Astrocyte (in vitro differentiated cells and primary cell): ENCODE measurements at places on chromosomes 3 and 15. TPM values are rescaled to one million over a fixed set of nuclear protein-coding genes. Genes with fewer than 3 reads are reported as not detected.

DNA sequence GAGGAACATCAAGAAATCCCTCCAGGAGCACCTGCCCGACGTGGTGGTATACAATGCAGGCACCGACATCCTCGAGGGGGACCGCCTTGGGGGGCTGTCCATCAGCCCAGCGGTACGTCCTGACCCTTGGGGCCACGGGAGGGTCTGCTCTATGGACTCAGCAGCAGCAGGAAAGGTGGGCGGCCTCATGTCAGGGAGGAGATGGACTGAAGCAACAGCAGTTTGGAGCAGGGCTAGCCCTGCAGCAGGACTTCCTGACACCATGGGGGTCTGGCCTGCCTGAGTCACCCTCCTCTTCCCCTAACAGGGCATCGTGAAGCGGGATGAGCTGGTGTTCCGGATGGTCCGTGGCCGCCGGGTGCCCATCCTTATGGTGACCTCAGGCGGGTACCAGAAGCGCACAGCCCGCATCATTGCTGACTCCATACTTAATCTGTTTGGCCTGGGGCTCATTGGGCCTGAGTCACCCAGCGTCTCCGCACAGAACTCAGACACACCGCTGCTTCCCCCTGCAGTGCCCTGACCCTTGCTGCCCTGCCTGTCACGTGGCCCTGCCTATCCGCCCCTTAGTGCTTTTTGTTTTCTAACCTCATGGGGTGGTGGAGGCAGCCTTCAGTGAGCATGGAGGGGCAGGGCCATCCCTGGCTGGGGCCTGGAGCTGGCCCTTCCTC is 24.2 kb downstream of the HDAC11 start:
- no peak for DNase-seq

Gene OR5K2
- total RNA-seq, result not detected in 2 replicates

Gene SMAD6
- 2.7 and 4.0 TPM in 2 replicates for total RNA-seq

Gene CLSTN2
- 80.9 and 85.0 TPM in 2 replicates for total RNA-seq

GRCh38 chr3:52333869-52334557 is 17.9 kb downstream of the DNAH1 start:
- no peak for DNase-seq

Gene NOX5
- 0.09 and 0.14 TPM in 2 replicates for total RNA-seq

Gene DLL4
- 0.09 and 0.29 TPM in 2 replicates for total RNA-seq

- no peak for DNase-seq
Observed at GRCh38 chr3:147218965-147219364, 187.4 kb downstream of the ZIC4 start.

DNA sequence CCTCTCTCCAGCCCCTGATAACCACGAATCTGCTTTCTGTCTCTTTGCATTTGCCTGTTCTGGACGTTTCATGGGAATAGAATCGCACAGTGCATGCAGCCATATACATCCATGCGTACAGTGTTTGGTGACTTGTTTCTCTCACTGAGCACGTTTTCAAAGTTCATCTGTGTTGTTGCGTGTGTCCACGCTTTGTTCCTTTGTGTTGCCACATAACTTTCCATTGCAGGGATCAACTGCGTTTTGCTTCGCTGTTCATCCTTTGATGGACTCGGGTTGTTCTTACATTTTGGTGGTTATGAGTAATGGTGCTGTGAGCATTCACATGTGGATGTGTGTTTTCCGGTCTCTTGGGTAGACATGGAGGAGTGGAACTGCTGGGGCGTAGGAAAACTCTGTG is 56.4 kb upstream of the TAMM41 start:
- no peak for DNase-seq

- DNase-seq, result no peak
Observed at GRCh38 chr3:85041001-85041400, 82.2 kb downstream of the CADM2 start.

DNA sequence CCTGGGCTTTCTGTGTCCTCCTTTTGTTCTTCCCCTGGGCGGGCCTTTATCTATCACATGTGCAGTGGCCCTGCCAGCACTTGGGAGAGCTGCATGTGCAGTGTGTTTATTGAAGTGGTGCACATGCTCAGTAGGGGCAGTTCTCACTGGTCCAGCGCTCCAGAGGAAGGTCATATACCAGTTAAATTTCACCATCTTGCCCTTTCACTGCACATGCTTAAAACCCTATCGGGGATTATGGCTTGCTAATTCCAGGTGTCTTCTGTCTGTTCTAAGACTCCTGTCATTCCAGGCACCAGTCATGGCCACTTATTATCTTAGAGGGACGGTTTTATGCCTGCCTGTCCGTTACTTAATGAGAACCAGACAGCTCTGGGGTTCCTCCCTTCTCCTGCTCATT is 52.2 kb downstream of the ROPN1B start:
- no peak for DNase-seq

Gene GAP43
- 13.8 and 17.4 TPM in 2 replicates for total RNA-seq

Gene SLC24A5
- total RNA-seq, result not detected in 2 replicates

DNA sequence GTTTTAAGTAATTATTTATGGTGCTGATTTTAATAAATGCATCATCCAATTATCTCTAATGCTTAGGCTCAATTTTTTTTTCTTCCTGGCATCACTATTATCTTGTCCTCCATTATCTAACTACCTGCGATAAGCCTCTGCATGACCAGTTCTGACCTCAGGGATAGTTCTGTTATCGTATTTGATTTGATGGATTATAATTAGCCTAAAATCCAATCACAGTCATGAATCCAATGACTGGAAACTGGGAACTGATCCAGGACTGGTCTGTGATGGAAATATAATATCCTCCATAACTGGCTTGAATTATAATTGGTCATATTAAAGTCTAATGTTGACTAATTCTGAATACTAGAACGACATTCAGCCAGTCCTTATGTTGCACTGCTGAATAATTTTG is 1.1 kb downstream of the MYH15 start:
- DNase-seq, result no peak

GRCh38 chr3:16052964-16053363 is 121.5 kb upstream of the GALNT15 start:
- no peak for DNase-seq
